ENCODE measurements at places on chromosomes 2 and 18. TPM values are rescaled to one million over a fixed set of nuclear protein-coding genes. Genes with fewer than 3 reads are reported as not detected.

The CYP27A1 gene
- 16.8 TPM for total RNA-seq

The CTAGE1 gene
- total RNA-seq: 0.07 TPM

The POTEJ gene
- not detected for total RNA-seq

The ASPRV1 gene
- total RNA-seq: 3.6 TPM

The IL36B gene
- total RNA-seq: not detected

The SNRNP27 gene
- 48.7 TPM for total RNA-seq

The CDH19 gene
- total RNA-seq: not detected

The SERPINB10 gene
- total RNA-seq: not detected

The LIPG gene
- total RNA-seq: 25.7 TPM

The TBR1 gene
- total RNA-seq: 0.13 TPM

The CSRNP3 gene
- 29.6 TPM for total RNA-seq

The NCKAP1 gene
- 106 TPM for total RNA-seq

The NFE2L2 gene
- total RNA-seq: 93.1 TPM

The GPAT2 gene
- not detected for total RNA-seq

The HOXD12 gene
- 0.27 TPM for total RNA-seq

The TGFA gene
- total RNA-seq: 0.77 TPM

The CRYGD gene
- total RNA-seq: not detected

The TXNDC2 gene
- 0.29 TPM for total RNA-seq

Data from mesothelial cell of epicardium (in vitro differentiated cells).